Activated CD8-positive, alpha-beta memory T cell treated with anti-CD3 and anti-CD28 coated beads for 1 hour (primary cell): ENCODE measurements at places on chromosomes 2 and 18.

DNA sequence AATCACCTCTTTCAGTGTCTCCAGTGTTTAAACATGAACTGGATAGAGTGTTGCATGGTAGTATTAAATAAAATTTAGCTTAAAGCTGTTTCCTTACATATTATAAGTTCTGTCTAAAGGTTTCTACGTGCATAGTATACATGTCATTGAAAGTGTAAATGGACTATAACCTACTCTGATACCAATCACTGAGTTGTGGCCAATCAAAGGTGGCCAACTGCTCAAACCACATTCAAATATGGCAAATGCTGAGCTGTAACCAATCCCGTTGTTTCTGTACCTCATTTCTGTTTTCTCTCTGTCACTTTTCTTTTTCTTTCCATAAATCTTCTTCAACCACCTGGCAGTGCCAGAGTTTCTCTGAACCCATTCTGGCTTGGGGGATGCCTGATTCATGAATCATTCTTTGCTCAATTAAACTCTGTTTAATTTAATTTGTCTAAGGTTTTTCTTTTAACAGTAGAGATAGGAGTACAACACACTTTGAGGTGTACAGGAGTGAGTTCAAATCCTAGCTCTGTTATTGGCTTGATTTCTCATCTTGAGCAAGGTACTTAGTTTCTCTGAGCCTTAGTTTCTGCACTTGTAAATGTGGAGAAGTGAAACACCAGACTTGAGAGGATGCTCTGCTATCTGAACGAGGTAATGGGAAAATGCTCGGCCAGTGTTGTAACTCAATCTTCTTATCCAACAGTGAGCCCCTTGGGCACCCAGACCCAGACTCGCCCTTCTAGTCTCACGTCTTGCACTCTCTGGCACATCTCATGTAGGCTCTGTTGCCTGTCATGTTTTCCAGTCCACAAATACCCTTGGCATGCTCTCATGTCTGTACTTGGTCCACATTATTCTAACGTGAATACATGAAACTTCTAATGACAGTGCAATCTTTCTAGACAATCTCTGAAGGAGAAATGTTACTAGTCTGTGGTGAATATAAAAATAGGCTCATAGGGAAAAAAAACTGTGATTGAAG, 228.0 kb downstream of the PIK3C3 start:
- DNase-seq, result no peak

DNA sequence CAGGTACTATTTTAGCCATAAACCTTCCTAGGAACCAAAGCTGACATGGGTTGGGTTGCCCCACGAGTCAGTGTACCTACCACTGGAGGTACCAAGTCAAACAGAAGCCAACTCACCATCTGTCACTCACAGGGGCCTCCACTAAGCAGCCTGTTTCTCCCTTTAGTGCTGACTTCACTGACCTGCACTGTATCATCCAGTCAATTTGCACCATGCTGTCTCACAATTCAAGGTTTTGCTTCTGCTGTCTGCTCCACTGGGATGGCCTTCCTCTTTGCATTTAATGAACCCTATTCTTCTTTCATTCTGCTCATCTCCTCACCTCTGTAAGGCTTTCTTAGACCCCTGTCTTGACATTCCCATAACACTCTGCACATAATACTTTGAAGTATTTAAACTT, 47.2 kb downstream of the EIF2AK3 start:
- DNase-seq, result no peak

DNA sequence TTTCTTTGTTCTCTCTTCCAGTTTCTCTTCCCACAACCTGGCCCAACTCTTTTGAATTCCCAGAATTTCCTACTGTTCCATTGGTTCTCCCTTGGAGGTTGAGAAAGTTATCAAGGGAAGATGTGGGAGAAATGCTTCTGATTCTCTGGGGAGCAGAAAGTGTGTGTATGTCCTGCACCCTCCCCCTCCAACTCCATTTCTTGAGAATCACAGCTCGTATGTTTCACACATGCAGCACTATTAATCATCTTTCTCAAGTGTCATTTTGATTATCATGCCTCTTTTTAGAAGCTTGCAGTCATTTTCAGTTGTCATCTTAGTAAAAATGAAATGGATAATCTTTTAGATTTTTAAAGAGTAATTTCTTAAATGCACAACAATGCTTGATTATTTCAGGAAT, 296.8 kb upstream of the SLC39A10 start:
- DNase-seq, result no peak

- no peak for DNase-seq
Observed at GRCh38 chr18:10340821-10341220, 113.6 kb upstream of the APCDD1 start.

DNA sequence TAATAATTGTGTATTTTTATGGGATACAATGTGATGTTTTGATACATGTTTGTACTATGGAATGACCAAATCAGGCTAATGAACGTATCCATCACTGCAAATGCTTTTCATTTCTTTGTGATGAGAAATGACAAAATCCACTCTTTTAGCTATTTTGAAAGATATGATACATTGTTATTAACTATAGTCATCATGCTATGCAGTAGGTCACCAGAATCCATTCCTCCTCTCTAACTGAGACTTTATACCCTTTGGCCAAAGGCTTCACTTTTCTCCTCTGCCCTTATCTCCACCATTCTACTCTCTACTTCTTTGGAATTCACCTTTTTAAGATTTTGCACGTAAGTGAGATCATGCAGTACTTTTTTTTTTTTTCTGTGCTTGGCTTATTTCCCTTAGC, 44.5 kb upstream of the TMEM17 start:
- DNase-seq, result no peak

DNA sequence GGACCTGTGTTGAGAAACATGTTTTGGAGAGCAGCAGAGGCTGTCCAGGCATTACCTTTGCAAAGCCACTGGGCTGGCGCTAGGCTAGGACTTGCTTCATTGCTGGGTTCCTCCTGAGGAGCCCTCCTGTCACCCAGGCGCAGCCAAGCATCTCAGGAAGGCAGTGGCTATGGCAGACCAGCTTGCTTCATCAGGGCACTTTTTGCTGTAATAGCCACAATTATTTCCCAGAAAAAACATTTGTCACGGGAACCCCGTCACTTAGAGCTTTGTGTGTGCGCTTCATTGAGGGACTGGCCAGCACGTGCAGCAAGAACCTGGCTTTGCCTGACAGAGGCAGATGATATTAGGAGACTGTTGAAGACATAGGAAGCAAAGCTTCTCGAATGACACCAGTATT, 36.4 kb downstream of the SLC20A1 start:
- no peak for DNase-seq

GRCh38 chr18:10923551-10924070, 225.8 kb downstream of the PIEZO2 start:
- DNase-seq, result no peak

- no peak for DNase-seq
Observed at GRCh38 chr2:184141866-184142265, 456.5 kb upstream of the ZNF804A start.

DNA sequence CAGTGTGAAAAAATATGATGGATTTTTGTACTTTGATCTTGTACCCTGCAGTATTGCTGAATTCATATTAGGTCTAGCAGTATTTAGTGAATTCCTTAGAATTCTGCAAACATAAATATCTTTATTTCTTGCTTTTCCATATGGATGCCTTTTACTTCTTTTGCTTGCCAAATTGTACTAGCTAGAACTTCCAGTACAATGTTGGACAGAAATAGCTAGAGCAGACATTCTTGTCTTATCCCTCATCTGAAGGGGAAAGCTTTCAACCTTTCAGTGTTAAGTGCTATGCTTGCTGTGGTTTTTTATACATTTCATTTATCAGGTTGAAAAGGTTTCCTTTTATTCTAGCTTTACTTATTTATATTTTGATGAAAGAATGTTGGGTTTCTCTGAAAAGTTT, 1321.9 kb upstream of the CHAC2 start:
- DNase-seq, result no peak
